ENCODE measurements at places on chromosomes 7 and 10.

GRCh38 chr10:60348982-60349381 lies 40.7 kb downstream of the ANK3 start:
- no peak for DNase-seq

GRCh38 chr7:106223156-106223555 lies 61.6 kb downstream of the NAMPT start:
- DNase-seq: no peak

- DNase-seq: no peak
Observed at GRCh38 chr7:74002474-74003017, 25.4 kb upstream of the ELN start.

DNA sequence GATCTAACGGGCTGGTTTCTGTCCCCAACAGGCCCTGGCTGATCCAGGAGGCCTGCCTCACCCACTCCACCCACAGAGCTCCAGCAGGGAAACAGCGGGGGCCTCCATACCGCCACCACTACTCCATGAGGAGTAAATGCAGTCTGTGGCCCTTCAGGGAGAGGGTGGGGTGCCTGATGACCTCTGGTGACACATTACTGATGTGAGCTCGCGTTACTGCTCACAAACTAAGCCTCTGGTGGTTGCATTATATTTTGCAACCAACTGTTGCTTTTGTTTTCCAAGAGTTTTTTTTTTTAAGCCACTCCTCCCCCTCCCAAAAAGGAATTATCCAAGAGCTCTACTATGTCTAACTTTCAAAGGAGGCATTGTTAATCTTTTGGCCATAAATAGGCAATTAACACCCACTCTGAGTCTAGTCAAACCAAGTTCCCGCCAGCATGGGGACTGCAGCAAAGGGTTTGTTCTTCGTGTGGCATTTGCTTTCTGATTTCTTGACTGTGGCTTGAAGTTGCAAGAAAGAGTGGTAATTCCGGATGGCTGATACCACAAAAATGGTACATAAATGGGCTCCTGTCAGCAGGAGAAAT lies 72.6 kb downstream of the FAM53B start:
- DNase-seq: peak; percentile 29

DNA sequence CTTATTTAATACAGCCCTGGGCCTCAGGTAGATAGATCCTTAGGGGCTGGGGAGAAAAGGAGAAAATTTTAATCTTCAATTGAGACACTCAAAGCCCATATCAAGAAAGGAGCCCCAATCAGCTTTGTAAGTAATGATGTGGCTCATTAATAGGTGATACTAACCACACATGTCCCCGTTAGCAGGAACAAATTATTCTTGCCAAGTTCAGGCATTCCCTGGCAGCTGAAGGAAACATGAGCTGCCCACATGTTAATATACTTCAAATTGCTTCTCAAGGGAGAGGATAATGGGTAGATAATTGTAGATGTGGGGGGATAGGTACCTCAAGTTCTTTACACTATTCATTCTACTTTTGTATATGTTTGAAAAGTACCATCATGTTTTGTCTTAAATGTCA lies 14.5 kb downstream of the IFIT5 start:
- DNase-seq: no peak

- DNase-seq: no peak
Observed at GRCh38 chr7:122789156-122789555, 86.4 kb upstream of the RNF148 start.

DNA sequence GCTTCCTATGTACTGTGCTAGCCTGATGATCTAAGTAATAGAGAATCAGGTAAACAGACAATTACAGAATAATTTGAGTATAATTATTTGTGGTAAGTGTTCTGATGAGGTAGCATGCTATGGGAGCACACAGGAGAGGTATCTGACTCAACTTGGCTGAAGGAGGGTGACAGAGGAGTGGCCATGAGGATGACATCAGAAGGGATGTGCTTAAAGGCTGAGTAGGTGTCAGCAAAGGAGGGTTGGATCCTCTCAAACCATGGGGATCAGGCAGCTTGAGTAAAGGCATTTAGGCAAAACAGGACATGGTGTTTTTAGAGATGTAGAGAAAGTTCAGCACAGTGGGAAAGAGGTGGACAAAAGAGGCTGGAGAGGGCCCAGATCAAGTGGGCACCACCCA lies 29.0 kb downstream of the KLHDC10 start:
- no peak for DNase-seq

DNA sequence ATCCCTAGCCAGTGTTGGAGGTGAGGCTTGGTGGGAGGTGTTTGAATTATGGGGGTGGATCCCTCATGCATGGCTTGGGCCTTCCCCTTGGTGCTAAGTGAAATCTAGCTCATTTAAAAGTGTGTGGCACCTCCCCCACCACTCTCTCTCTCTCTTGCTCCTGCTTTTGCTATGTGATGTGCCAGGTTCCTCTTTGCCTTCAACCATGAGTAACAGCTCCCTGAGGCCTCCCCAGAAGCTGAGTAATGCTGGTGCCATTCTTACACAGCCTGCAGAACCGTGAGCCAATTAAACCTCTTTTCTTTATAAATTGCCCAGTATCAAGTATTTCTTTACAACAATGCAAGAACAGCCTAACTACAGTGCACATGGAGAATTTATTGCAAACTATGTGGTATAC lies 188.8 kb upstream of the POT1 start:
- DNase-seq: peak; percentile 1

- no peak for DNase-seq
Observed at GRCh38 chr7:120984406-120984805, 4.1 kb upstream of the CPED1 start.

DNA sequence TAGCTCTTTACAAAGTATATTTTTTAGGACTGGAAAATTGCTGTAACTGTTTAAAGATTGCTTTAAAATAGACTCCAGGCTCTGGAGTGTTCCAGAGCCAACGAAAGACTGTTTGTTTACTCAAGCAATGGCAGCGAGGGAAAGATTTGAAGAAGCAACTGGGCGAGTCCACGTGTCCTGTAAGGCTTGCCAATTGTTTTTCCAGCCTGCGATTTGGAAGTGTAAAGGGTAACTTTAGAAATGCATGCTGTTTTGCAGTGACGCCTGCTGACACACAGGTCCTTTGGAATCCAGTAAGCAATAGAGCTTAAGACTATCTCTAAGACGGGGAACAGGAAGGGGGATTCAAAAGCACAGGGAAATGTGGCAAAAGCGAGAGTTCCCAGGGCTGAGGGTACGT lies 55.8 kb downstream of the TACC2 start:
- no peak for DNase-seq

DNA sequence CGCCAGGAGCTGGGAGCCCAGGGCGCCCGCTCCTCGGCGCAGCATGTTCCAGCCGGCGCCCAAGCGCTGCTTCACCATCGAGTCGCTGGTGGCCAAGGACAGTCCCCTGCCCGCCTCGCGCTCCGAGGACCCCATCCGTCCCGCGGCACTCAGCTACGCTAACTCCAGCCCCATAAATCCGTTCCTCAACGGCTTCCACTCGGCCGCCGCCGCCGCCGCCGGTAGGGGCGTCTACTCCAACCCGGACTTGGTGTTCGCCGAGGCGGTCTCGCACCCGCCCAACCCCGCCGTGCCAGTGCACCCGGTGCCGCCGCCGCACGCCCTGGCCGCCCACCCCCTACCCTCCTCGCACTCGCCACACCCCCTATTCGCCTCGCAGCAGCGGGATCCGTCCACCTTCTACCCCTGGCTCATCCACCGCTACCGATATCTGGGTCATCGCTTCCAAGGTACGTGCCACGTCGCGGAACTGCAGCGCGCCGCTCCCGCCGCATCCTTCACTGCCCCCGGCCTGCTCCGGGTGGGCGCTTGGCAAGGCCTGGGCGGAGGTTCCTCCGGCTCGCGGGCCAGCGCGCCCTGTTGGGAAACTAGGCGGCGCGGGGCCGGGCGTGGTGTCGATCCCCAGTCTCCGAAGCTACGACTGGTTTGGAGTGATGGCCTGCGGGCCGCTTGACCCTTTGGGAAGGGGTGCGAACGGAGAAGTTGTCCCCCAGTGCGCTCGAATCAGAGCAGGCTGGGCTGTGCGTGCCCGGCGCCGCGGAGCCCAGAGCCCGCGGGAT lies 868 bp downstream of the EMX2 start:
- peak; percentile 32 for DNase-seq

DNA sequence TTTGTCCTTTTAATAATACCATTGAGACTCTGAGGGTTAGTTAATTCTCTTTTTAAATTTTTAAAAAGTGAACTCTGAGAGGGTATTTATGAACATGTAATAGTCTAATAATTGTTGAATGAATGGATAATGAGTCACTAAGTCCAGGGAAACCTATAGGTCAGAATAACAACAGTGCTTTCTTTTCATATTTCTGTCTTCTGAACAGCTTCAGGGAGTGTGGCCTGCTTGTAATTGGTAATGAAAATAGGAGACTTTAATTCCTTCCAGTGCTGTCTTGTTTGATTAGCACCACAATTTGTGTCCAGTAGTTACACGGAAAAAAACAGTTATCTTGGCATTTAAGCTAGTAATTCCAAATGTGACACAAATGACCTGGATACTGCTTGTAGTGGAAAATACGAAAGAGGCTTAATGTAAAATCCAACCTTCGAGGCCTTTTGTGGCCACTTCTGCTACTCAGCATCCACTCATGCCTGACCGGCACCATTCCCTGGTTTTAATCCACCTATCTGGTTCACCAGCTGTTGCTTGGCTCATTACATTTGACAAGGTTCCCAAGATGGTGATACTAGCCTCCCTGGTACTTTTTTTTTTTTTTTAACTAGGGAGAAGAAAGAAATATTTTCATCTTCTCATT lies 149.3 kb upstream of the IMMP2L start:
- DNase-seq: no peak

GRCh38 chr7:54426406-54426805 lies 115.8 kb upstream of the VSTM2A start:
- no peak for DNase-seq

DNA sequence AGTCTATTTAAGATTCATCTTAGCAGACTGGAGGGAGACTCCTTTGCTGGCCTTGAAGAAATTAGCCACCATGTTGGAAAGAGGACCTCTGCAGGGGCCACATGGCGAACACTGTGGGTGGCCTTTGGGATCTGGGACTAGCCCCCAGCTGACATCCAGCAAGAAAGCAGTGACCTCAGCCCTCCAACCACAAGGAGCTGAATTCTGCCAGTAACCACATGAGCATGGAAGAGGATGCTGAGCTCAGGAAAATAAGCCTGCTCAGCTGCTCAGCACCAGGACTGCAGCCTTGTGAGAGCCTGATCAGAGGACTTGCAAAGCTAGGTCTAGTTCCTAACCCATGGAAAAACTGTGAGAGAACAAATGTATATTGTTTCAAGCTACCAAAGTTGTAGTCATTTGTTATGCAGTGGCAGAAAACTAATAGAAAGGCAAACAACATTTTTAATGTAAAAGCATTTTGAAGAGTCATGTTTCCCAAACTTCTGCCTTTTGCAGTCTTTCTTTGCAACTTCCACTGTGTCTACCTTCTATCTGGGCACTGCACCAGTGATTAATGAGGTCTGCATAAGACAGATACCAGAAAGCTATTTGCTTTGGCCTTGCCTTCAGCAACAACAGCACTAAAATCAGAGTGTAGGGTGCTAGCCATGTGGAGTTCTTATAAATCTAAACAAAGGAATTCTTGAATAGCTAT lies 183.7 kb downstream of the FGFR2 start:
- DNase-seq: no peak

DNA sequence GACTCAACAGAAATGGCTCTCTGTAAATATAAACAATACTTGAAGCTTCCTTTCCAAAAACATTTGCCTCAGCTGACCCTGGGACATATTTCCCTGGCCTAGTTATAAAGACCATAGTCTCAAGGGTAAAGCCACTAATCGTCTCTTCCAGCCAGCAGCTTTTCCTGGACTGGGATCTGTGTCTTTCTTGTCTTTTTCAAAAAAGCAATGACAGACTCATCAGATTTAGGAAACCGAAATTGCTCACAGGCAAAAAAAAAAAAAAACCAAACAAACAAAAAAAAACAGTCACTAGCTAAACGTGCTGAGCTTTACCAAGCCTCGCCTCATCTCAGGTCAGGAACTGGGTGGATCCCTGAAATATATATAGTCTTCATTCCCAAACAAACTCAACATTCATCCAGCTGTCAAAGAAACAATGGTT lies 23.5 kb downstream of the STN1 start:
- DNase-seq: no peak

DNA sequence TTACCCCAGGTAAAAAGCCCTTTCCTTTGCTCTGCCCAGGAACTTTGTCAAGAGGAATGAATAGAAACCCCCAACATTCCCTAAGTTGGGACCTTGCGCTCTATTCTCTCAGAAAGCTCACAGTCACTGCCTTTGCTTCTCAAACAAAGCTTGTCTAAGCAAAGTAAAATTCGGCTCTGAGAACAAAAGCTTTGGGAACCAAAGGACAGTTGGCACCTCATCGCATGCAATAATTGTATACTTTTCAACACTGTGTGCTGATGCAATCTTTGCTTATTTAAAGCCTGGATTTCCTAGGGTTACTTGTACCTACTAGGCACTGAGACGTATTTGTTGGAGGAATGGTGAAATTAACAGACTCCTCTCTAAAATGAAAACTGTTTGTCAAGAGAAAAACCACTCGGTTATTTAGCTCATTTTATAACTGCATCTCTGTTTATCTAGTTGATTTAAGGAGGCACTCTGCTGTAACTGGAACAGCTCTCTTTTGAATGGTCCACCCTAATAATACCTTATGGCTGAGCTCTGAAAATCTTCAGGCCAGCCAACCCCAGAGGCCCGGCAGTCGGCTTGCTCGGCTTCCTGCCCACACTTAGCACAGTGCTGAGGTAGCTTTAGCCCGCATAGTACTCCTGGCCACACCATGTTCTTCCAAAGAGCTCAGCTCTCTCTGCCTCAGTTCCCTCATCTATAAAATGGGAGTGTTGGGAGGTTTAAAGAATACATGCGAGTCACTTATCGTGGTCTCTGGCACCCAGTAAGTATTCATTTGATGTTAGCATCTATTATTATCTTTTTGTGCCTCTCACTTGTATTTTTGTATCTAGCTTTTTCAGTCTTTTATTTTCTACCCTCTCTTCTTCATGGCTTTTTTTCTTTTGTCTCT lies 80.2 kb upstream of the PRR15 start:
- DNase-seq: no peak

- peak; percentile 85 for DNase-seq
Observed at GRCh38 chr7:151008511-151009323, 15.6 kb downstream of the ATG9B start.

- DNase-seq: no peak
Observed at GRCh38 chr10:122168598-122169394, 102.3 kb upstream of the BTBD16 start.

GRCh38 chr7:122724366-122724765 lies 21.6 kb upstream of the RNF148 start:
- DNase-seq: no peak

- no peak for DNase-seq
Observed at GRCh38 chr10:17431871-17432311, 22.5 kb downstream of the ST8SIA6 start.

- DNase-seq: no peak
Observed at GRCh38 chr7:136369225-136369624, 392.1 kb upstream of the MTPN start.

DNA sequence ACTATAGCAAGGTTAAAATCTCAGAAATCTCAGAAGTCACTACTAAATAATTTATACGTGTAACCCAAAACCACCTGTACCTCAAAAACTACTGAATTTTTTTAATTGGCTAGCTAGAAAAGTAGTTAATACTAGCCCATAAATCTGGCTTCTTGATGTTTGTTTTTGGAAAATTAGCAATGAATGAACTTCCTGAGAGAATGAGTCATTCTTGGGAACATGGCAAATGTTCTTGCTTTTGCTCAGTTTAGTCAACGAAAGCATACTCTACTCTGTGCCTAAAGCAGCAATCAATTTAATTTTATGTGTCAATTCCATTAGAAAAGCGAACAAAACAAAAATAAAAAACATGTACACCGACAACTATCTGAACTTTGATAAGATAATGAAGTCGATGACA lies 69.2 kb downstream of the SEMA3E start:
- no peak for DNase-seq

GRCh38 chr7:20284003-20284770 lies 46.5 kb upstream of the ITGB8 start:
- no peak for DNase-seq

- DNase-seq: no peak
Observed at GRCh38 chr10:101618871-101619270, 30.8 kb downstream of the DPCD start.

Measured in stimulated activated CD4-positive, alpha-beta T cell treated with anti-CD3 and anti-CD28 coated beads, Interleukin-1b, Interleukin-23, amount 100 ng/mL, for 48 hours (primary cell).